Hematopoietic multipotent progenitor cell treated with erythropoietin and hydrocortisone succinate and interleukin-3 and kit ligand, for 15 days (in vitro differentiated cells): ENCODE measurements at places on chromosomes 16 and 17.

DNA sequence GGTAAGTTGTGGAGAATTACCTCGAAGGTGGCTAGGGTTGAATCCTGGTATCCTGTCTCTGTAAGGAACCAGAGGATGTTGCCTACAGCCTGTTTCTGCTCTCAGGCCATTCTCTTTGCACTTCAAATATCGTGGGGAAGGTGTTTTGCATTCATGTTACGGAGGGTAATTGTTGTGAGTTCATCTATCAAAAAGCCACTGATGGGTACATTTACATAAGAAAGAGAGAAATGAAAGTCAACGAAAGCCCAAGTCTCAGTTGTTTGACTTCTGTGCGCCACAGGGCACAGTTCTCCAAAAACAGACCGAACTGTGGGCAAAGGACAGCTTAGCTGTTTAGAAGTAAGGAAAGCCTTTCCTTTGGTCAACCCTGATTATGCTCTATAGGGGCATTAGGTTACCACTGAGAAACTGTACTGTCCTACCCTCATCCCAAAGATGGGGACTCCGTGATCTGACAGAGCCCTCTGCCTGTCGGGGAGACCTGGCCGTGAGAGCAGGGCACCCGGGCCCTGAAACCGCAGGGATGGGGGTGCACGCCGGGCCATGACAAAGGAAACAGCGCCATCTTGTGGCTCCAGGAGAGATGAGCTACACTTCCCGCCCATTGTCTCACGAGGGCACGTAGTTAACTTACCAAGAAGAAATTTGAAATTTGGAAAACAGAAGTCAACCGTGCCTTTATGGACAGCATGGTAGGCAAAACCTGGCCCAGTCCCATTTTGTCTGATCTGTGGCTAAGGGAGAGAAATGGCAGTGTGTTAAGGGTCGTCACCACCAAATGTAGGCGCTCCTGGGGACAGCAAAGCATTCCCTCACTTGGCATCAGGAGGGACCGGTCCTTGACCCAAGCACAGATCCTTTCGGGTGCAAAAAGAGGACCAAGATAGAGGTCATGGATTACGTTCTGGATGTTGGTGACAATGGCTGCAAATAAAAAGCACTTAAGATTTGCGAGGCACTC, 74.5 kb upstream of the DYNLRB2 start:
- DNase-seq: peak; percentile 46

DNA sequence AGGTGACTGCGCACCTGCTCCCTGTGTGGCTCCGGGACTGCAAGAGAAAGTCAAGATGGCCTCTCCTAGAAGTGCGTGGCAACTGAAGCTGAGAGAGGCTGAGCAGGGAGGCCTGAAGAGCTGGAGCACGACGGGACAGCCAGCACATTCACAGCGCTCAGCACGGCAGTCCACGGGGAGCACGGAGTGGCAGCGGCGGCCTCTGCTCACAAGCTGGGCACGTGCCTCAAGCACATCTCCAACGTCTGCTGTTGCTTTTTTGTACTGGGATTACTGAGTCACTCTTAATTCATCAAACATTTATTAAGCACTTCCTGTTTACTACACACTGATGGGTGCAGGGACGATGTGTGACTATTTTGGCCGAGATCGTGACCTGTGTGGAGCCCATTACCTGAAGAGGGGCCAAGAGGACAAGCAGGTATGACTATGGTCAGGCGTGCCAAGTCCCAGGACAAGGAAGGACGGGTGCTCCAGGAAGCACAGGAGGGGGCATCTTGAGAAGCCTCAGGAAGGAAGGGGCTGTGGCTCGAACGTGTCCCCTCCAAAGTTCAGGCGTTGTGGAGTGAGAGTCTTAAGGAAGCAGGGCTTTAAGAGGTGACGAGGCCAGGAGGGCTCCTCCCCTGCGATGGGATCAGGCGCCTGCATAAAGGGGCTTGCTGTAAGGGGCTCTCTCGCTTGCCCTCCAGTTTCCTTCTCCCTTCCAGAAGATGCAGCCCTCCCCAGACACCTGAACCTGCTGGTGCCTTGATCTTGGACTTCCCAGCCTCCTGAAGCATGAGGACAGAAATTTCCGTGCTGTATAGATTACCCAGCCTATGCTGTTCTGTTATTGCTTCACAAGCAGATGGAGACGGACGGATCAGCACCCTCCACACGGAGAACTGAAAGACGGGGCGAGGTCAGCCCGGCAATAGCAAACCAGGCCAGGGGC, 105.8 kb downstream of the ADCY9 start:
- DNase-seq: no peak

GRCh38 chr16:82580298-82580890, 46.4 kb upstream of the CDH13 start:
- DNase-seq: no peak

DNA sequence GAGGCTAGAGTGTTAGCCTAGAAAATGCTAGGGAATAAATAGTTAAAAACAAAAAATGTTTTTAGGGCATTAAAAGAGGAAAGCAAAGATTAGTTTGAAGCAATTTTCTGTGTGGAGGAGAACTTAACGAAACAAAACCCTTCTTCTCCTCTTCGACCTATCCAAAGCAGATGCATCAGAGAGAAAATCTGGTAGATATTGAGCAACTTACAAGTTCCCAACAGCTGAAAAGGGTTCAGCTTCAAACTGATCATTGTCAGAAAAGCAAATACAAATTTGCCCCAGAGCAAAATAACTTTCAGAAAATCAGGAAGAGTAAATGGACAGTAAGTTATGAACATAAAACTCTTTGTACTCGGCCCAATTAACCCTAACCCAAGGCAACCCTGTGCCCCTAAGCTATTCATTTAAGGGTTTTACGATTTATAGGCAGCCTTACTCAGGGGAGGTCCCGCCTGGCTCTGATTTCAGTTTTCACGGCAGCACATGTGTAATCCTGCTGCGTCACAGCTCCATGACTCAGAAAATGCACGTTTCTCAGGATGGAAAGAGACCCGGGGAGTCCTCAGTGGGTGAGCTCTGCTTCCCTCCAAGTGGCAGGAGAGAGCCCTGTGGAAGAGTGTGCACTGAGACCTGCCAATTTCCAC, 405.7 kb upstream of the SALL1 start:
- DNase-seq: no peak

GRCh38 chr17:50201276-50201854, at the start of gene COL1A1:
COL1A1 (minus strand) TSS chr17:50201631; CDS start chr17:50201513, 118 bp downstream.
- no peak for DNase-seq

DNA sequence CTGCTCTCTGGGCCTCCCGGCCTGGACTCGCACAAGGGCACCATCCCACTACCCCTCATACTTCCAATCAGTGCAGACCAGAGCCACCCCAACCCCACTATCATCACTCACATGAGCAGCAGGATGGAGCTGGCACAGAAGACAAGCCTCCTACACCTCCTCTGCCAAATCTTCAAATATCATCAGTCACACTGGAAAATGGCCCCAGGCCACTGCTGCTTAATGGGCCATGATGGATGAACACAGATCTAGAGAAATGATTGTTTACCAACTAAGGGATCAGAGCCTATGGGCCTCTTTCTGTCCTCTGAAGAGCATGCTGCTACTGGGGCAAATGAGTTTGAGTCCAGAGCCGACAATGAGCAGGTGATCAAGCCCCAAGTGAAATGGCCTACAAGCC, 165.5 kb downstream of the GRIN2A start:
- no peak for DNase-seq

DNA sequence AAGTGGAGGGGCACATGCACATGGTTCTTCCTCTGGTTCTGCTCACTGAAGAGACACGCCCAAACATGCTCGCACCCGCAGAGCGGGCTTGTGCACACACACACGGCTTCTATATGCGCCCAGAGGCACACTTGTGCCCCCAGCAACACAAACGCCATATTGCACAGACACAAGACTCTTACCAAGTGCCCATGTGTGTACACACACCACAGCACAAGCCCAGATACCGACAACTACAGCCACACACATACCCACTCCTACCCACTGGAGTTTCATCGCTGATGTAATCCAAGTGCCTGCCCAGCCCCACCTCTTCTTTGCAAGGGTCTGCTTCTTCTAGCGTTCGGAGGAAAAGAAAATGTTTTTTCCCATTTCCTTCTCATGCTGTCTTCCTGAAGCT, 6.5 kb upstream of the PRR29 start:
- DNase-seq: no peak

GRCh38 chr16:2090777-2091546, 43.2 kb downstream of the TSC2 start:
- no peak for DNase-seq

DNA sequence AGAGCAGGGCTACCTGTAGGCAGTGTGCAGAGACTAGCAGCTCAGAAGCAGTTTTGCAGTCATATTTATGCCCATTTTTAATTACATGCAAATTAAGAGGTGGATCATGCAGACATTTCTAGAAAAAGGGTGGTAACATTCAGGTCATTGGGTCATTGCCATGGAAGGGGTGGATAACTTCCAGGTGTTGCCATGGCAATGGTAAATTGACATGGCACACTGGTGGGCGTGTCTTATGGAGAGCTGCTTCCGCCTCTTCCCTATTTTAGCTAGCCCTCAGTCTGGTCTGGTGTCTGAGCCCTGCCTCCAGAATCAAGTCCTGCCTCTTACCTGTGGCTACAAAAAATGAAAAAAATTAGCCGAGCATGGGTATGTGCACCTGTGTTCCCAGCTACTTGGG, 2.8 kb upstream of the DNAI2 start:
- DNase-seq: peak; percentile 28

GRCh38 chr16:69413045-69413664, 11.3 kb upstream of the CYB5B start:
- DNase-seq: no peak

DNA sequence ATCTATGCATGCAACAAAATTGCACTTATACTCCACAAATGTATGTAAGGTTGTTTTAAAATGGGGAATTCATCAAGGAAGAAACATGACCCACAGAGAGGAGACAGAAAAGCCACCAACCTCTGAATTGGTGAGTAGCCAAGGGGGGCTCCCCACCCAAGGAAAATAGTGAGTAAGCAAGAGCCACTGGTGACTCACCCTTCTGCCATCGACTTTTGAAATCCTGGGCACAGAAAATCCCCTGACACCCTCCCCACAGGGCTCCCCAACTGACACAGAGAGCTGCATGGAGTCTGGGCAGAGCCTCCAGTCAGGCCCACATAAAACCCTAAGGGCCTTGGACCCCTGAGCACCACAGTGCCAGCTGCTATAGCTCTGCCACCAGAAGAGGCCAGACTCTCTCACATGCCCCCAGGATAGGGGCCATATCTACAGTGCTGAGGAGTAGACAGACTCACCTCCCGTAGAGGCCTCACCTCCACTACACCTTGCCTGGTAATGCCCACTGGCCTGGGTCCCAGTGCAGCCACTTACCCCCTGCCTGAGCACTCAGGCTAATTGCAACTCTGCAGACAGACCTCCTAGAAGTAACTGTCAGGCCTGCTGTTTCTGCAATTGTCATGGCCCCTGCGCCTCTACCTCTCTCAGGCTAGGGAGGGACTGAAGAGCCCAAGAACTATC, 244.7 kb upstream of the WSB1 start:
- no peak for DNase-seq

DNA sequence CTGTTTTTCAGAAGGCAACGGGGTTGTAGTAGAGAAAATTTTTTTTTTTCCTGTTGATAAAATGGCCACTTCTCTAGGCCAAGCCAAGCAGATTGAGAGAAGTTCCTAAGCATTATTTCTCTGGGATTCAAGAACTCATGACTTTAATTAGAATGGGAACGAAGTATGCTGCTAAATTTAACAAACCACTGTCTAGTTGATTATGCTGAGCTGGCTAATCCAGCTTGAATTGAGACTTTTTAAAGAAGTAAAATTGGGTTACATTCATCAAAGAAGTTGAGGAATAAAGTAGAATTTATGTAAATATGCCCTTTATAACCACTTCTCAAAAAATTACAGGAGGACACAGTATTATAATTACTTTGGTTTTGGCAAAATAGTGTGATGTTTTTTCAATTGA, 83.1 kb downstream of the SYCE1L start:
- no peak for DNase-seq

DNA sequence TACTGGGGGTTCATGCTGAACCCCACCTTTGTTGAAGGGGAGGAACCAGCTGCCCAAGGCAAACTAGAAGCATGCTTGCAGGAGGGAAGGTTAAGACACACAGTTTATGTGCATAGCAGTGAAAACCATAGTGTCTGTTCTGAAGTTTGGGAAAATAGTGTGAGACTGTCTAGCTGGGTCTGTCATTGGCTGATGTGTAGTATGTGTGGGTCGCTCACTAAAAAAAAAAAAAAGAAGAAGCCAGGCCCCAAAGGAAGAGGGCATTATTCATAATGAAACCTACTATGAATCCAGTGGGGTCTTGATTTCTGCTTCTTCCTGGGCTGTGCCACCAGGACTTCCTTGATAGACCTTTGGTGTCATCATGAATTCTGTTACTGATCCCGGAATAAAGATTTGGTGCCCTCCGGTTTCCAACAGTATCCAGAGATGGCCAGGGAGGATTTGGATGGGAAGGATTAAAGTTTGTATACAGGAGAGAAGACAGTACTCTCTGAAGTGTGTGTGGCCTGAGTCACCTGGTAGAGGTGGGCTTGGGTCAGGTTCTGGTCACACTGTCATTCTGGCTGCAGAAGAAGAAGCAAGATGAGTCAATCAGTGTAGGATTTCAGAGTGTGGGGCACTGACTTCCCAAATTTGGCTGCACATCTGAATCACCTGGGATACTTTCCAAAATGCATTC, 220.3 kb downstream of the PRKCA start:
- DNase-seq: no peak

GRCh38 chr17:82977606-82978005, 101.8 kb upstream of the METRNL start:
- no peak for DNase-seq

DNA sequence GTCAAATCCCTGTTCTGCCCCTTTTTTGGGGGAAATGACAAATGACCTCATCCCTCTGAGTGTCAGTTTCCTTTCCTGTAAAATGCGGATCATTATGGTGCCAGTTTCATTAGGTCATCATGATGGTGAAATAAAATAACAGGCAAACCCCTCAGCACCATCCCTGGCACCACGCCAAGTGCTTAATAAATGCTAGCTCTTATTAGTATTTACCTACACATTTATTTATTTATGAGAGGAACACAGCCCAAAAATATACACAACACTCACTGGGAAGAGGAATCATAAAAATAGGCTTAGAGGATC, 28.6 kb upstream of the GPRC5B start:
- DNase-seq: no peak

- DNase-seq: peak; percentile 63
Measured at GRCh38 chr17:59521465-59522126, 43.8 kb upstream of the DHX40 start.

- DNase-seq: no peak
Measured at GRCh38 chr17:10563991-10564660, 14.7 kb upstream of the MYH2 start.
